ENCODE measurements at places on chromosomes 12 and 14.

GRCh38 chr12:123395236-123395635, 11.3 kb downstream of the KMT5A start:
- DNase-seq: no peak

- DNase-seq: no peak
Observed at GRCh38 chr12:84016956-84017355, 895.6 kb downstream of the SLC6A15 start.

- DNase-seq: no peak
Observed at GRCh38 chr12:108857158-108857407, 300 bp downstream of the SSH1 start.

- DNase-seq: peak; percentile 46
Observed at GRCh38 chr12:10186299-10186698, 7.5 kb downstream of the TMEM52B start.

- no peak for DNase-seq
Observed at GRCh38 chr14:81401420-81402122, 1.4 kb upstream of the STON2 start.

GRCh38 chr12:26128168-26128567, 3.3 kb upstream of the BHLHE41 start:
- no peak for DNase-seq

- DNase-seq: no peak
Observed at GRCh38 chr14:69624136-69624535, 12.7 kb downstream of the SUSD6 start.

GRCh38 chr12:62686938-62687337, 220.3 kb downstream of the MON2 start:
- no peak for DNase-seq

- DNase-seq: no peak
Observed at GRCh38 chr12:81683881-81684280, 75.3 kb downstream of the PPFIA2 start.

- DNase-seq: no peak
Observed at GRCh38 chr12:56988207-56988739, 18.1 kb downstream of the ZBTB39 start.

DNA sequence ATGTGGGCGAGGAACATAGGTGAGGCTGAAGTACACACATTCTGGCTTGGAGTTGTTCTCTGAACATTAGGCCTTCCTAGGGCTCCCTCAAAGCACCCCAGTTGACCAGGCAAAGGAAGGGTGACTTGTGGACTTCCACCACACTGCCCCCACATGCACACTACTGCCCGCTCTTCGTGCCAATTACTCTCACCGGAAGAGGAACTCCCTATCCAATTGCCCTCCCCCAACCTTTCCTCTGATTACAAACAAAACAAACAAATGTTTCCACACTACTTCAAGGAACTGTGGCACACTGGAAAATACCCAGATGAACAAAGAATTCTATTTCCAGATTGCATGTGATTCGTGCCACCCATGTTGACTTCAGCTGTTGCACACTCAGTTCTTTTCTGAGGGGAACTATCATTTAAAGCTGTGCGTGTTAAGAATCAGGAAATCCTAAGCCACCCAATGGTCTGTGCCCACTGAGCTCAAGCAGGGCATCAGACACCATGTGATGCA, 139.3 kb downstream of the SSPN start:
- DNase-seq: no peak

DNA sequence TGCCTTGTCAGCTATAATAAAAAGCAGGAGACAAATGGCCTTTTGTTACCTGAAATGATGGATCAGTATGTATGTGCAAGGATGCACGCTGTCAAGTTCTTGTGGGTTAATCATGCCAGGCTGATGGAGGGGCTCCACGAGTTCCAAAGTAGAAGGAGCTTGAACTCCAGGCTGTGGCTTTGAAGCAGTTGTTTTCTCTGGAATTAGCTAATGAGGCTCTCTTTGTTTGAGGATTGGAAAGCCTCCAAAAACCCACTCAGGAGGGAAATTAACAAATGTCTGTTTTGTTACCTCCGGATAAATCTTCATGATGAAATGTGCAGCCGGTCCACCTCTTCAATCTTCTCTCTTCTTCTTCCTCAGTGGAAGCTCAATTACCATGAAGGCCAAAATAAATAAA, 605.5 kb downstream of the DIO2 start:
- DNase-seq: no peak

DNA sequence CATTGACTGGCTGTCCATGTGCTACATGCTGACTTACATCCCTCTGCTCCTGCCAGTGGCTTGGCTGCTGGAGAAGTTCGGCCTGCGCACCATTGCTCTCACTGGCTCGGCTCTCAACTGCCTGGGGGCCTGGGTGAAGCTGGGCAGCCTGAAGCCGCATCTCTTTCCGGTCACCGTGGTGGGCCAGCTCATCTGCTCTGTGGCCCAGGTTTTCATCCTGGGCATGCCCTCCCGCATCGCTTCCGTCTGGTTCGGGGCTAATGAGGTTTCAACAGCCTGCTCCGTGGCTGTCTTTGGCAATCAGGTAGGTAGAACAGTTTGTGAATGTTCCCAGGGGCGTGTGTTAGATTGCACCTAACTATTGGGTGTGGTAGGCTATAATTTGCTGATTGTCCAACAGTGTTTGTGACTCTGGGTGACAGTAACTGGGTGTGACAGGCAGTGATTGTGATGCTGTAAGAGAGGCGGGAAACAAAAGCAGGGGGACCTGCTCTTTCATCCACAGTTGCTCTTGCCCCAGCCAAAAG, 981 bp downstream of the FLVCR2 start:
- no peak for DNase-seq

DNA sequence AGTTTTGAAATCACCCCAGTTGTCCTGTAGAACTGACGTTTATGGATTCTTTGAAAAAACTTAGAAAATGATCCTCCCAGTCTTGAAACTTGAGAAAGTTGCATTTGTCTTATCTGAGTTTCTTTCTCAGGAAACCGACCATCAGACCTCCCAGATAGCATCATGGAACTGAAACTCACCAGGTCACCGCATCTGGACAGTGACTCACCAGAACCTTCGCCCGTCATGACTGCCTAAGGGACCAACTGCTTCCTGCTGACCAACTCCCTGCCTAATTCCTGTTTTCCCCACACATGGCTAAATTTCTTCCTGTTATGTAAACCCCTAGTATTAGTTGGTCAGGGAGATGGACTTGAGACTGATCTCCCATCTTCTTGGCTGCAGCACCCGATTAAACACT, 175.7 kb downstream of the RIMBP2 start:
- DNase-seq: no peak

DNA sequence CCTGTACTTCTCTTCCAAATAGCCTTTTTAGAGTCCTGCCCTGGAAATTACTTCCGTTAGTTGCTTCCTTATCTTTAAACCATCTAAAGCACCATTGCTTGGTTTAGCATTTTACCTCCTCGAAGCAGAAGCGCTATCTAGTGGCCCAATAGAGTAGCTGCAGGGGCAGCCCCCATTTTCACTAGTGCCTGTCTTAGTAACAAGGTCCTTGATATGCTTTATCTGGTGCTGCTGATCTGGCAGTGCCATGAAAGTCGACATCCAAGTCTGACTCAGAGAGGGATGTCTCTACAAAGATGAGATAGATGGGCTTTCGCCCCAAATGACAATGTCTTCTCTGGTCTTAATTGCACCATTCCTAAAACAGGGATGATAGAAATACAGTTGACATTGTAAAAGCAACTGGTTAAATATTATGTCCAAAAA, 25.0 kb upstream of the CIT start:
- DNase-seq: peak; percentile 30

- no peak for DNase-seq
Observed at GRCh38 chr14:54310151-54310850, 86.5 kb upstream of the CDKN3 start.

GRCh38 chr14:29536886-29537511, 390.6 kb downstream of the PRKD1 start:
- DNase-seq: no peak

- DNase-seq: no peak
Observed at GRCh38 chr14:68247274-68247673, 427.7 kb downstream of the RAD51B start.

GRCh38 chr12:119687406-119687805, 19.5 kb downstream of the PRKAB1 start:
- DNase-seq: no peak

- no peak for DNase-seq
Observed at GRCh38 chr12:110269622-110270124, 11.4 kb upstream of the ATP2A2 start.

DNA sequence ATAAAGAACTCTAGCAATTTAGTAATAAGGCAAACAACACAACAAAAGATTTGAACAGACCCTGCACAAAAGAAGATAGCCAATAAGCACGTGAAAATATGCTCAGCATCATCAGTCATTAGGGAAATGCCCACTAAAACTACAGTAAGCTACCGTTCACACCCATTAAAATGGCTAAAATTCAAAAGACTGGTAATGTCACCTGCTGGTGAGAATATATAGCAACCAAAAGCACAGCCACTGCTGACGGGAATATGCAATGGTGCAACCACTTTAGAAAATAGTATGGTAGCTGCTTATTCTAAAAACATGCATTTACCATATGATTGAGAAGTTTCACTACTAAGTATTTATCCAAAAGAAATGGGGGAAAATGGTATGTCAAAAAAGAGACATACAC, 74.9 kb downstream of the DPF3 start:
- no peak for DNase-seq

- DNase-seq: peak; percentile 65
Observed at GRCh38 chr12:47801170-47801903, 18.4 kb downstream of the HDAC7 start.

GRCh38 chr12:31491841-31492598, 98.9 kb downstream of the DENND5B start:
- no peak for DNase-seq

- DNase-seq: no peak
Observed at GRCh38 chr14:29982171-29982570, 54.5 kb upstream of the PRKD1 start.

- no peak for DNase-seq
Observed at GRCh38 chr12:54341378-54342300, 16.7 kb downstream of the COPZ1 start.

GRCh38 chr12:117538926-117539325, 177.5 kb upstream of the NOS1 start:
- DNase-seq: no peak

DNA sequence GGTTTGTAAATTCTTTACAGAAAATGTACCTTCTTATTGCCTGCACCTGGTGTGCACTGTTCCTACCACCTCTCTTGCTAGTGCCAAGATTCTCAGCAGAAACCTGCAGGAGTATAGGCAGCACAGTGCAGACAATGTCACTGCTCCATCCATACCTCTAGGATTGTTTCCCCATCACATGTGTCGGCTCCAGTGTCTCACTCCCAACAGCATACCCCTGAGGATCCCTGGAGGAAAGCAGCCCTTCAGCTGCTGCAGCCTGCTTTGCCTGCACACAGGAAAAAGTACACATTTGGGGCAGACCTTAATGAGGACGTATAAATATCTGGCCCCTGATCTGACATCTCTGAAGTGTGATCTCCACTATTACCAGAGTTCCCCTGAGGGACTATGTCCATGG, 235.5 kb downstream of the MDGA2 start:
- DNase-seq: no peak

GRCh38 chr12:39125566-39125965, 220.2 kb upstream of the CPNE8 start:
- no peak for DNase-seq

DNA sequence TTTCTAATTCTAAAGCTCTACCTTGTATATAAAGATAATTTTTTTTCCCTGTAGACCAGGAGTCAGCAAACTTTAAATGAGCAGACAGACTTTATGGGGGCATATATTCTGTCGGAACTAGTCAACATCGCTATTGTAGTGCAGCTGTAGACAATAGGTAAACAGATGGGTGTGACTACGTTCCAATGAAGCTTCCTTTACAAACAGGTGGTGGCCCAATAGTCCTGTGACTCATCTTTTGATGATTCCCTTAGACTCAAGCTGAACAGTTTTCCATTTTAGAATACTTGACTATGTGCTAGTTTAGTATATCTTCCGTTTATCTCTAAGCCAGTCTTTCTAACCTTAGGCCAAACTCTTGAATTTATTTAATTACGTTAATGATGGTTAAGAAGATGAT, 16.3 kb downstream of the MUCL1 start:
- DNase-seq: no peak

- peak; percentile 83 for DNase-seq
Observed at GRCh38 chr14:24806061-24806678, 172.2 kb upstream of the GZMB start.

GRCh38 chr12:6092784-6093722, 31.4 kb downstream of the VWF start:
- DNase-seq: no peak

DNA sequence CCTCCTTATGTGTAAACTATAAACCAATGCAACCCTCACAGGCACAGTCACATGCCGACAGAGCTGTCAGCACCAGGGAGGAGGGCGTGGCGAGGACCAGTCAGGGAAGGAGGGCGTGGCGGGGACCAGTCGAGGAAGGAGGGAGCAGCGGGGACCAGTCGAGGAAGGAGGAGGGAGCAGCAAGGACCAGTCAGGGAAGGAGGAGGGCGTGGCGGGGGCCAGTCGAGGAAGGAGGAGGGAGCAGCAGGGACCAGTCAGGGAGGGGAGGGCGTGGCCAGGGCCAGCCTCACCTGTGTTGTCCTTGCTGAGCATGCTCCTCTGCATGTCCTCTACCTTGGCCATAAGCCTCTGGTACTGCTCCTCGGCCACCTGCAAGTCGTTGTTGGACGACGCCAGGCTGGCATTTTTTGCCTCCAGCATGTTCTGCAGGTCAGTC, 24.2 kb downstream of the GOLGA3 start:
- no peak for DNase-seq

DNA sequence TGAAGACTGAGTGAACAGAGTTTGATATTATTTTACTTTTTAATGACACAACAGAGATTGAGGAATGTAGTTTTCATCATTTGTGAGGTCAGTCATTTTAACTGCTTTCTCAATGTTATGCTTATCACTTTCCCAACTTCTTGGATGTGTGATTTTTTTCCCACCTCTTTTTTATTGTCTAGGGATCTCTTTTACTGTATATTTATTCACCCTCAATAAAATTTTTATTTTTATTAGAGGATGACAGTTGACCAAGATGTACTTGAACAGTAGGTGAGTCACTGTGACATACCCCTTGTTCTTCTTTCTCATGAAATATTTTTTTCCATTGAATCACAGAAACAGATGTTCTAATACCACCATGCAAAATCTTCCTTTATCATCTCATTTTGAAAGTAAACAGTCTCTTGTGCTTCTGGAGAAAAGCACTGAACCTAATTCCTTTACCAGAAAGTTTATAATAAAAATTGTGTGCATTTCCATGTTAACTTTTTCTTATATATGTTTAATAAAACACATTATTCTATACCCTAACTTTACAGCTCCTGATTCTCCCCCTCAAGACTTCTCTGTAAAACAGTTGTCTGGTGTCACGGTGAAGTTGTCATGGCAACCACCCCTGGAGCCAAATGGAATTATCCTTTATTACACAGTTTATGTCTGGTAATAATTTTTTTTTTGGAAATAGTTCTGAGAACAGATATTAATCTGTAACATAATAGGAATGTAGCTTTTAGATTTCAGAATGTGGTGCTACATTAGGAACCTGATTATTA, 65.9 kb downstream of the PTPRQ start:
- no peak for DNase-seq

DNA sequence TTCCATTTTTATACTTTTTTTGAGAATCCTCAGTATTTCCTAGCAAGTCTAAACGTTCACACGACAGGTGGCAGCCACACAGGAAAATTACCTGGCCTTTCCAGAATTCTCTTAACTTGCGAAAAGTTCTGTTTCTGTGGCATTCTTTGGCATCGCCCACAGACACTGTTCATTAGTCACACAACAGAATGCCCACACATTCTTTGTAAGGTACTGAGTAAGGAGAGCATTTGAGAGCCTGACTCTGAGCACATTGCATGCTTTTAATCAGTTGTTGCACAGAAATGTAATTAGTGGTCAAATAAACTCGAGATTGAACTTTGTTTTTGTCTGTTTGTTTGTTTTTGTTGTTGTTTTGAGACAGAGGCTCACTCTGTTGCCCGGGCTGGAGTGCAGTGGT, 52.4 kb downstream of the LMNTD1 start:
- DNase-seq: no peak
